ENCODE measurements at places on chromosomes 3 and 15. TPM values are rescaled to one million over a fixed set of nuclear protein-coding genes. Genes with fewer than 3 reads are reported as not detected.

The TMEM42 gene
- total RNA-seq, result 11.6 TPM

The MLF1 gene
- total RNA-seq, result 34.9 TPM

The PLSCR4 gene
- total RNA-seq, result 1.6 TPM

The DET1 gene
- total RNA-seq, result 3.2 TPM

The CHRM5 gene
- total RNA-seq, result 0.36 TPM

The TYRO3 gene
- total RNA-seq, result 3.9 TPM

The C3orf52 gene
- 18.1 TPM for total RNA-seq

The ESYT3 gene
- total RNA-seq, result 0.68 TPM

The UPK1B gene
- total RNA-seq, result not detected

The SNTN gene
- total RNA-seq, result not detected

The COLQ gene
- total RNA-seq, result 0.29 TPM

The HYAL1 gene
- 0.06 TPM for total RNA-seq

The CDV3 gene
- total RNA-seq, result 211 TPM

The HESX1 gene
- total RNA-seq, result not detected

The ALDH1L1 gene
- total RNA-seq, result 0.11 TPM

The SPTBN5 gene
- total RNA-seq, result 1.1 TPM

The GRIP2 gene
- total RNA-seq, result not detected

The NR1I2 gene
- total RNA-seq, result 1.3 TPM

The NRROS gene
- total RNA-seq, result 2.5 TPM

The AMT gene
- 0.06 TPM for total RNA-seq

The ATP13A4 gene
- not detected for total RNA-seq

The COX17 gene
- total RNA-seq, result 35.9 TPM

The AMOTL2 gene
- 99.8 TPM for total RNA-seq

The FSIP1 gene
- 0.97 TPM for total RNA-seq

The CEMIP gene
- 2.7 TPM for total RNA-seq

The PSTPIP1 gene
- not detected for total RNA-seq

The GOLGA6L10 gene
- 0.74 TPM for total RNA-seq

The RBMS3 gene
- total RNA-seq, result 23.2 TPM

The COL6A5 gene
- under 0.01 TPM for total RNA-seq

The TEX55 gene
- not detected for total RNA-seq

The CA12 gene
- total RNA-seq, result 5.0 TPM

The KBTBD8 gene
- 5.9 TPM for total RNA-seq

The ZNF592 gene
- total RNA-seq, result 1.4 TPM

The CCDC39 gene
- total RNA-seq, result not detected

The CLDN16 gene
- 0.74 TPM for total RNA-seq

The PARP16 gene
- 3.8 TPM for total RNA-seq

The REC114 gene
- total RNA-seq, result not detected

The GP9 gene
- not detected for total RNA-seq

The ISLR2 gene
- total RNA-seq, result not detected

The CTXN2 gene
- total RNA-seq, result not detected

The RMDN3 gene
- total RNA-seq, result 17.1 TPM

The SERINC4 gene
- 0.11 TPM for total RNA-seq

The CRABP1 gene
- total RNA-seq, result 2.2 TPM

The DUOX1 gene
- 0.17 TPM for total RNA-seq

The TMED3 gene
- 86.1 TPM for total RNA-seq

The CCRL2 gene
- total RNA-seq, result 0.29 TPM

The NANOGP8 gene
- not detected for total RNA-seq

The PPARG gene
- 76.2 TPM for total RNA-seq

The EPHB3 gene
- 1.4 TPM for total RNA-seq

The EPHA3 gene
- not detected for total RNA-seq

The FBXO40 gene
- not detected for total RNA-seq

The C3orf70 gene
- total RNA-seq, result 3.6 TPM

The SH3GL3 gene
- 1.4 TPM for total RNA-seq

The UQCRC1 gene
- total RNA-seq, result 291 TPM

The SPINK8 gene
- total RNA-seq, result not detected

All from Daoy (cell line).